ENCODE measurements at places on chromosomes 12 and 14.
A peak's percentile ranks its signal among the peaks of the same experiment; 100 is the strongest.

DNA sequence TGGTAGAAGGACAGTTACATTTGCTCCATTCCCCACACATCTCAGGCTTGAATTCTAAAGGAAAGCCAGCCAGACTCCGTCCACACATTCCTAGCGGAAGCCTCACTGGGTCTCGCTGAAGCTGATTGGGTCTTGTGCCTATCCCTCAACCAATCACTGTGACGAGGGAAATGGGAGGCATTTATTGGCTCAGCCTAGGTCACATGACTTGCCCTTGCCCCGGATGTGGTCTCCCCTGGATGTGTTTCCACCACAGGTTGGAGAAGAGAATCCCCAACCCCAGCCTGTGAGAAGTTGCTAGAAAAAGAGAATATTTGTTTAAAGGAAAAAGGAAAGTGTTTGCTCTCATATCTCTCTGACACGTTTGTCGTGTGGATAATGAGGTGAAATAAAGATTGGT lies 93.4 kb downstream of the C12orf75 start:
- DNase-seq: no peak

- DNase-seq: no peak
Measured at GRCh38 chr14:29536886-29537511, 390.6 kb downstream of the PRKD1 start.

DNA sequence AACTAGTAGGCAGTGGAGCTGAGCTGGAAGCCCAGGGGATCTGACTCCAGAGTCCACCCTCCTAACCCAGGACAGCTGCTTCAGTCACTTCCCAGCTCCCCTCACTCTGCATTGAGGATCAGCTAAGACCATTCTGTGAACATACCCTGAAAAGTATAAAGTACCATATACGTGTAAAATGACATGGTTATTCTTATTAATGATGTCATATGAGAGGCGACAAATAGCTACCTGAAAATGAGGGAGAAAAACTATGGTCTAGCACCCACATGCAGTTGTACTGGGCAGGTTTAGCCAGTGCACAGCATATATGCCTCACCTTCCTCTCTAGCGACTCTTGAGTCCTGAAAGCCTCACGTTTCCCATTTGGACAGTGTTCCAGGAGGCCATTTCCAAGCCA lies 461.9 kb downstream of the RAD51B start:
- no peak for DNase-seq

- no peak for DNase-seq
Measured at GRCh38 chr12:120592121-120593049, 11.2 kb upstream of the POP5 start.

GRCh38 chr12:27347779-27348178 lies 15.1 kb downstream of the BMAL2 start:
- DNase-seq: no peak

DNA sequence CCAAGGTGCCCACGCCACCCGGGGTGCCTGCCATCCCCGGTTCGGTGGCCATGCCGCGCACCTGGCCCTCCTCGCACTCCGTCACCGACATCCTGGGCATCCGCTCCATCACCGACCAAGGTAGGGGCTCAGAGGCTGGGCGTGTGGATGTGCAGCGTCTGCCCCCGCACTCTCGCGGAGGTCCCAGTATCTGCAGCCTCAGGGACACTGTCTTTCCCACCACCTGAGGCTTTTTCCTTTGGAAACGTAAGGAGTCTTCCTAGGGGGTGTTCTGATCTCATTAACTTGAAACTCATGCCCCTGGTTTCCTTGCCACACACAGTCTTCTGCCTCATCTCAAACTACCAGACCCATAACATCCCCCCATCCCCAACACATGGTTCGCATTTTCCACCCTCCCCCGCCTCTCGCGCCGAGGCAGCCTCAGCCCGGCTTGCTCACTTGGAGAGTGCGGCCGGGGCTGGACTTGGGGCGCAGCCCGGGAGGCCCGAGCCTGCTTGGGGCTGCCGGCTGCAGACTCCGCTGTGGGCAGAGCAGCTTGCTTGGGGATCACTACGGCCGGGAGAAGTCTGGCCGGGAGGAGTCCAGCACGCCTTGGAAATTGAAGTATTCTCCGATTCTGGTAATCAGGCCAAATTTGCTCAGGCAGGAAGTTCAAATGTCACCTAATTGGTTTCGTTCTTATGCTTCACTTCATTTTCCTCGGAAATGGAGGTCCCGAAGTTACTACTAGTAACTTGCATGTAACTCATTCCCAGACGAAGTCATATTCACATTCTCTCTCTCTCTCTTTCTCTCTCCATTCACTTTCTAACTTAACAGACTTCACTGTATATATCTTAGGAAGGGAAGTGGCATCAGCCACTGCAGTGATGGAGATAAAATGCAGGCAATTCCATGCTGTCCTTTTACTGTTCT lies 2.0 kb downstream of the PAX9 start:
- DNase-seq: no peak

DNA sequence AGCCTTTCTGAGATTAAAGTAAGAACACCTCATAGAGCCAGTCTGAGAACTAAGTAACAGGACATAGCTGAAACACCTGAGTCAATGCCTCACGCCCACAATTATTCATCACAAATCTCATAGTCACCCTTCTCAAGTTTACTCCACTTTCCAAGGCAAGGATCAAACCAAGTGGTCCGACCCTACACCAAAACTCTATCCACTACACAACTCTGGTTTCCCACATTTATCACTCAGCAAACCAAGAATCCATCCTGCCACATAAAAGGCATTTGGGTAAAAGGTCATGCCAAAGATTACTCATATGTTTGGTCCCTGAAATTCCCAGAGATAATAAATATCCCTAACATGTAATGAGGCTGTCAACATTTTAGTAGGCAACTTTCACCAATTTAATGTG lies 144.1 kb downstream of the RPAP3 start:
- no peak for DNase-seq

GRCh38 chr12:23084236-23084995 lies 459.4 kb downstream of the ETNK1 start:
- no peak for DNase-seq

DNA sequence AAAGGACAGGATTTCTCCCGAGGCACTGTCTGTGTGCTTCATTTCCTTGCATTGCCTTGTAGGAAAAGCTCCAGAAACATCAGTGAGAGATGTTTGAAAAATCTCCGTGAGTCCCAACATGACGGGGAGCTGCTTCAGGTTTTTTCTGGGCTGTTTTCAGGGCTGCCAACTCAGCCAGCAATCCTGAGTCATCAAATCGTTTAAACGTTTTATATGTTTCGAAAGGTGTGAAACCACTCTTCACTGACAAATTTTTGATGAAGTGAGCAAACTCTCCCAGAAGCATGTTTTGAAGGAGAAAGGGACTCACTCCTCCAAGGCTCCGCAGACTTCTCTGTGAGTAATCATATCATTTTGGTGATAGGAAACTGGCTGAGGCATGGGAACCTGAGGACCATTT lies 240.5 kb downstream of the TMEM132C start:
- no peak for DNase-seq

GRCh38 chr12:1481906-1482305 lies 112.5 kb downstream of the FBXL14 start:
- DNase-seq: no peak

DNA sequence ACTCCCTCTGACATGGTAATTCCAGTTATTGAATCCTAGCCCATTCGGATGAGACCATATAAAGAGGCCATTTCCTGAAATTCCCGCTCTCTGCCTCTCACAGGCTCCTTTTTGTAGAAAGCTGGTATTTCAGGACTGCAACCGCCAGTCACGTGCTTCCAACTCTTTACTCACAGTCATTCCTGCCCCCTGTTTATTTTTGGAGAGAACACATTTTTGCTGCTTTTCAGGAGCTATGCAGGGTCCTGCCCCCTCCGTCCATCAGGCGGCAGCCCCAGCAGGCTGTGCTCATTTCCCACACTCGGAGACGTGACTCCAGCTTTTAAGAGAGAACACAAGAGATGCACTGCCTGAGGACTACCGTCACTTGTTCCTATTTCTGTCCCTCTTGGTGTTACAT lies 26.8 kb downstream of the IFT43 start:
- DNase-seq: peak; percentile 32
